Muscle of leg (tissue), 16 donors: ENCODE measurements at places on chromosomes 3 and 15.

- DNase-seq, result peak; percentile 59
These were observed 59.6 kb upstream of the ZBTB38 start for GRCh38 chr3:141308588-141309218.

GRCh38 chr3:186746008-186746407 lies 28.8 kb downstream of the KNG1 start:
- peak; percentile 74 for DNase-seq

- peak; percentile 93 for DNase-seq
These were observed 194.3 kb downstream of the BCHE start for GRCh38 chr3:165642761-165643420.

DNA sequence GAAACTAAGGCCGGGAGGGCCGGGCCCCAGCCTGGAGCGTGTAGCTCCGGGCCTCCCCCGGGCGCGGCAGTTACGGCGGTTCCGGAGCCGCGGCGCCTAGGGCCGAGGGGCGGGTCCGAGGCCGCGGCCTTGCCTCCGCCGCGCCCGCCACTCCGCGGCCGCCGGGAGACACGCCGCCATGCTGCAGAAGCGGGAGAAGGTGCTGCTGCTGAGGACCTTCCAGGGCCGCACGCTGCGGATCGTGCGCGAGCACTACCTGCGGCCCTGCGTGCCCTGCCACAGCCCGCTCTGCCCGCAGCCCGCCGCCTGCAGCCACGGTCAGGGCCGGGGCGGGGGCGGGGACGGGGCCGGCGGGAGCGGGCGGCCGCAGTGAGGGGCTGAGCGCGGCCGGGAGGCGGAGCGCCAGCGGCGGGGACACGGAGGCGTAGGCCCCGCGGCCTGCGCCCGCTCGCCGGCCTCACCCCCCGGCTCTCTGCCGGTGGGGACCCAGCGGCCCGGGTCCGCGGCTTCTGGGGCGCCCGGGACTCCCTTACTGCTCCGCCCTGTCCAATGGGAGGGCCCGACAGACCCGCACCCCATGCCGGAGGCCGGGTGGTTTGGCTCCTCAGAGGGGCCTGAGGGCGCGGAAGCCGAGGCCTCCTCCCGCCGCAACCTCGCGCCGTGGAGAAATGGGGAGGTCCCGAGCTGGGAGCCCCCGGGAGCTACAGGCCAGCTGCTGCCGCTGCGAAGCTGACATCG lies at the start of gene DIS3L:
Gene DIS3L, plus strand, starts transcription at position 150 of the 738 bp plus-strand sequence. Its CDS starts 29 bp downstream, at position 179.
- DNase-seq, result peak; percentile 79

GRCh38 chr3:126304704-126305103 lies 52.5 kb downstream of the KLF15 start:
- no peak for DNase-seq

DNA sequence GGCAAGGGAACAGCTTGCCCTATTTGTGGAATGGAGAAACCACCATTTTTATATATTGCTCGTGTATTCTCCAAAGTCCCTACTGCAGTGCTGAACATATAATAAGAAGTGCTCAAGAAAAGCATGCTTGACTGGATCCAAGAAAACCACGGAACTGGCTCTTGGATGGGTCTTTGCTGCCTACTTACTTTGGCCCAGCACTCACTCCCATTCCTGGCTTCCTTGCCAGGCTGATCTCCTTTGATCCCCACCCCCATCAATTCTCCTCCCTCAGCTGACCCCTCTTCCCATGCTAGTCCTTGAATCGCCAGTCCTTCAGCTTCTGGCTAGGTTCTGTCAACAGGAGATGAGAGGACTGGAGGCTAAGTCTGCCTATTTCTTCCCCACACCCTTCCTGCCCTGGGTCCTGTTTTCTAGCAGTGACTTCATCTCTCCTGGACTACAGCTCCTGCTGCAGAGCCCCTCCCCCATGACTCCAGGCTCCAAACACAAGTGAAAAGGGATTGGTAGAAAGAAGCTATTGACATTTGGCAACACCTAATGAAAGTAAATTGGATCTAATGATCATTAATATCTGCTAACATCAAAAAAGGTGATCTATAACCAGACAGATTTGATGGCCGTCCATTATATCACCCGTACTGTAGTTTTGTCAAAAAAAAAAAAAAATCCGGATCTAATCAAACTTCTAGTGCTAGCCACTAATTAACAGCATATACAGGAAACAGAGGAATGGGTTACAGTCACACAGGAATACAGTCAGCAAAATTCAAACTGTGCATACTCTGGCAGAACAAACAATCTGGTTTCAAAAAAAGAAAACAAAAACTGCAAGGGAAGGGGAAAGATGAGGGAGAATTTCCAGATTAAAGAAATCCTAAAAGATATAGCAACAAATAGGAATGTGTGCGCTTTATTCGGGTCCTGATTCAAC lies 7.8 kb downstream of the FAM240A start:
- DNase-seq, result peak; percentile 15

GRCh38 chr3:38337703-38338102 lies 8.9 kb upstream of the XYLB start:
- no peak for DNase-seq

- DNase-seq, result no peak
These were observed 57.5 kb upstream of the MEF2A start for GRCh38 chr15:99508311-99508645.

GRCh38 chr15:33994005-33994615 lies 25.8 kb downstream of the CHRM5 start:
- peak; percentile 13 for DNase-seq
